ENCODE measurements at places on chromosomes 4 and X. TPM values are rescaled to one million over a fixed set of nuclear protein-coding genes. Genes with fewer than 3 reads are reported as not detected.

DNA sequence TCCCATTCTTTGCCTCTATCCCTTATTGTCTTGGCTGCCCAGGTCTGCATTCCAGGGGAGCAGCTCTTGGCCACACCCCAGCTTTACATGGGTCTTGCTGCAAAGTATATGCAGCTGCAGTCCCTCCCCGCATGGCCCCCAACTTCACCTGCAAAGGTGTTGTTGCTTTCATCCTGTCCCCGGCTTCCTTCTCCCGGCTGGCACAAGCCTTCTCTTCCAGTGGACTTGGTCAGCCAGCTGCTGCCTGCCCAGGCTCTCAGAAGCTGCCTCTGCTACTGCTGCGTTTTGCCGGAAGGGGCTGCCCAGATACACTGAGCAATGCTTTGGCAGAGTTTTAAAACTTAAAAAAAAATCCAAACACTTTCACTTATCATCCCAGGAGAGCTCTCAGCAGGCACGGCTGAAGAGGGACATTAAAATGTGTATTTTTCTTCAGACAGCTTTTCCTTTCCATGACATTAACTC lies 121.2 kb upstream of the PDLIM3 start:
- DNase-seq = no peak
- no peaks in the 10 kb centered on the region for H3K36me3 ChIP-seq
- no peak overlapping the region for H3K4me3 ChIP-seq
- no peaks in the 10 kb centered on the region for H3K4me1 ChIP-seq
- H3K27me3 ChIP-seq = no peaks in the 10 kb centered on the region

GRCh38 chrX:118116713-118117550 lies at the start of gene KLHL13:
TSS of gene KLHL13 (minus strand) at chrX:118116810. CDS start at chrX:118028473, 88,337 bp downstream.
- peak within 1 kb of the TSS; percentile 65 for H3K4me3 ChIP-seq
- H3K27me3 ChIP-seq = no peaks in the 10 kb centered on the region
- DNase-seq = peak; percentile 57
- H3K36me3 ChIP-seq = no peaks in the 10 kb centered on the region
- no peaks in the 10 kb centered on the region for H3K4me1 ChIP-seq

- DNase-seq = no peak
- no peaks in the 10 kb centered on the region for H3K27me3 ChIP-seq
- H3K4me3 ChIP-seq = no peak overlapping the region
- H3K27ac ChIP-seq = no peak overlapping the region
- no peaks in the 10 kb centered on the region for H3K4me1 ChIP-seq
These were observed 97.6 kb downstream of the AKAP4 start for GRCh38 chrX:50103176-50103575.

GRCh38 chr4:56671860-56672259 lies 9.2 kb downstream of the HOPX start:
- no peaks in the 10 kb centered on the region for H3K27me3 ChIP-seq
- H3K4me3 ChIP-seq = no peak overlapping the region
- no peaks in the 10 kb centered on the region for H3K4me1 ChIP-seq
- DNase-seq = no peak
- H3K27ac ChIP-seq = no peak overlapping the region
- no peaks in the 10 kb centered on the region for H3K36me3 ChIP-seq

DNA sequence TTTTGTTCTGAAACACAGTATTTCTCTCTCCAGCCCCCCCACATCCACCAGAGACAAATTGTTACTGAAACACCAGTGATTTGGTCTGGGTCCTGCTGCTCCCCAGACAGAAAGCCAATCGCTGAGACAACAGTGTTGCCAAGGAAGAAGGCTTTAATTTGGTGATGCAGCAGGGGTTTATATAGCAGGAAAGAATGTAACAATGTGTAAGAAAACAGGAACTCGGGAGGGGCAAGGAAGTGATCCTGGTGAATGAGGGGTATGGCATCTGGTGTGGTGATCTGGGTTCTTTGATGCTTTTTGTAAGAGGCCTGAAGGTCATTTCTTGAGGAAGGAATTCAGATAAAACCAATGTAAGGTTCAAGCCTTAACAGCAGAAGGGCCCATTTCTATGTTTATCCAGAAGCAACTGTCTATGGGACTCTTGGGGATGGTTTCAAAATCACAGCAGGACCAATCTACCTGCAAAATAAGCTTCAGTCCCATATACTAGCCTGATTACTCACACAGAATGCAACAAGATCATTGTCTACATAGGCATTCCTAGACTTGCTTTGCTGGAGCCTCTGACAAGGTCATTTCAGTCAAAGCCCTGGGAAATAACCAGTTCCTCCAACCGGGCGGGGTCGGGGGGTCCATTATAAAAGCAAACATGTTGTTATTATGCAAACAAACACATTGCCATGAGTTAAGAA lies 445.2 kb upstream of the ZFP42 start:
- no peak overlapping the region for H3K4me3 ChIP-seq
- H3K27ac ChIP-seq = no peak overlapping the region
- no peaks in the 10 kb centered on the region for H3K4me1 ChIP-seq
- H3K36me3 ChIP-seq = no peaks in the 10 kb centered on the region
- no peak for DNase-seq
- H3K27me3 ChIP-seq = no peaks in the 10 kb centered on the region

DNA sequence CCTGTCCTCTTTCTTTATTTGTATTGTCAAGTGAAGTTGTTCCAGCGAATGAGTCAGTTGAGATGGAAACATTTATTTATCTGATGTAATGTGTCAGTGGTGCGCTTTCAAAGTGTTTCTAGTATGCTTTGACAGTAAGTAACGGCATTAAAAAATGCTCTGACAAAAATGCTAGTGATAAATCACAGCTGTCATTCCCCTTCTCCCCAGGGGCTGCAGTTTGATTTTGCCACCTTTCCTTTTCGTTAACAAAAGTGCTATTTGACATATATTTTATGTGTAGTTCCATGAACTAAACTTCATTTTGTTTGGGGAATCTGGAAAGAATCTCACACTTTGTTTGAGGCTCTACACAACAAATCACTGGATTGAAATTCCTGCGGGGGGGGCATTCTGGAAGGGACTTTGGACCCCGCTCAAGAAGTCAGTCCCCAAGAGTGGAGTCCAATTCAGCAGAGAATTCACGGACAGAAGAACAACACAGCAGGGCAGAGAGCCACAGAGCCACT lies 7.6 kb upstream of the TBC1D19 start:
- no peak overlapping the region for H3K27ac ChIP-seq
- no peak overlapping the region for H3K4me3 ChIP-seq
- H3K36me3 ChIP-seq = no peaks in the 10 kb centered on the region
- H3K27me3 ChIP-seq = no peaks in the 10 kb centered on the region

GRCh38 chr4:26701786-26702227 lies 117.9 kb downstream of the TBC1D19 start:
- H3K4me1 ChIP-seq = no peaks in the 10 kb centered on the region
- DNase-seq = no peak
- H3K36me3 ChIP-seq = no peaks in the 10 kb centered on the region
- H3K4me3 ChIP-seq = no peak overlapping the region
- H3K27me3 ChIP-seq = no peaks in the 10 kb centered on the region
- H3K27ac ChIP-seq = no peak overlapping the region

DNA sequence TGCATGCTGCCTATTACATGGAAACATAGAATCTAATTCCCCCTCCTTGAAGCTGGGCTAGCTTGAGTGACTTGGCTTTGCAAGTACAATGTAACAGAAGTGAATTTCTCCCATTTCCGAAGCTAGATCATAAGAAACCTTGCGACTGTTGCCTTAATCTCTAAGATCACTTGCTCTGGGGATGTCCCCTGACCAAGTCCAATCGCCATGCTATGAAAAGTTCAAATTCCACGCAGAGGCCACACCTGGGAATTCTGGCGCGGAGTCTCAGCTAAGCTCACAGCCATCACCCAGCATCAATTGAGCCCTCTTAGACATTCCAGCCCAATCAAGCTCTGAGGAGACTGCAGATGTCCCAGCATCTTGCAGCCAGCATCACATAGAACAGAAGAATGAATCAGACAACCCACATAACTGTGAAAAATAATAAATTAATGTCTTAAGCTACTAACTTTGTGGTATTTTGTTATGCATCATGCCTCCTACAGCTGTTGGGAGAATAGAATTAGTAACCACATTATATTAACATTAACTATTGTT lies 27.0 kb downstream of the GPM6A start:
- no peaks in the 10 kb centered on the region for H3K36me3 ChIP-seq
- no peak overlapping the region for H3K4me3 ChIP-seq
- no peaks in the 10 kb centered on the region for H3K27me3 ChIP-seq
- DNase-seq = no peak
- H3K27ac ChIP-seq = no peak overlapping the region
- H3K4me1 ChIP-seq = no peaks in the 10 kb centered on the region

DNA sequence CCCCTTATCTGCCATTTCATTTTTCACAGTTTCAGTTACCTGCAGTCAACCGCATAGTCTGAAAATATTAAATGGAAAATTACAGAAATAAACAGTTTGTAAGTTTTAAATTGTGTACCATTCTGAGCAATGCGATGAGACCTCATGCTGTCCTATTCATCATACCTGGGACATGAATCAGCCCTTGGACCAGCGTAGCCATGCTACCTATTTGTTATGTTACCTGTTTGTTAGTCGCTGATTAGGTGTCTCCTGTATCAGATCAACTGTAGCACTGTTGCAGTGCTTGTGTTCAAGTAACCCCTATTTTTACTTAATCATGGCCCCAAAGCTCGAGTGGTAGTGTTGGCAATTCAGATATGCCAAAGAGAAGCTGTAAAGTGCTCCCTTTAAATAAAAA lies 492.2 kb upstream of the AADAT start:
- DNase-seq = no peak
- H3K27ac ChIP-seq = no peak overlapping the region
- H3K27me3 ChIP-seq = no peaks in the 10 kb centered on the region

- no peaks in the 10 kb centered on the region for H3K27me3 ChIP-seq
- H3K27ac ChIP-seq = no peak overlapping the region
- H3K36me3 ChIP-seq = no peaks in the 10 kb centered on the region
- H3K4me3 ChIP-seq = no peak overlapping the region
- no peaks in the 10 kb centered on the region for H3K4me1 ChIP-seq
These were observed 254.4 kb upstream of the PGRMC2 start for GRCh38 chr4:128542047-128542446.

GRCh38 chr4:86744570-86744969 lies 104.6 kb downstream of the SLC10A6 start:
- H3K27ac ChIP-seq = no peak overlapping the region
- H3K4me1 ChIP-seq = no peaks in the 10 kb centered on the region
- no peaks in the 10 kb centered on the region for H3K36me3 ChIP-seq
- DNase-seq = no peak

GRCh38 chrX:130118441-130119311 lies 8.4 kb upstream of the ELF4 start:
- no peak overlapping the region for H3K4me3 ChIP-seq
- peak overlapping the region; percentile 43 for H3K27ac ChIP-seq
- no peaks in the 10 kb centered on the region for H3K36me3 ChIP-seq
- DNase-seq = no peak

- H3K4me3 ChIP-seq = no peak overlapping the region
- no peaks in the 10 kb centered on the region for H3K36me3 ChIP-seq
- DNase-seq = no peak
- H3K4me1 ChIP-seq = no peaks in the 10 kb centered on the region
- H3K27ac ChIP-seq = peak overlapping the region; percentile 57
- H3K27me3 ChIP-seq = no peaks in the 10 kb centered on the region
These were observed 125.3 kb upstream of the LNX1 start for GRCh38 chr4:53716471-53717063.

- DNase-seq = peak; percentile 38
- no peak overlapping the region for H3K4me3 ChIP-seq
- no peaks in the 10 kb centered on the region for H3K36me3 ChIP-seq
These were observed 104.4 kb upstream of the ARHGAP24 start for GRCh38 chr4:85370400-85371032.

GRCh38 chr4:145921231-145921630 lies 17.4 kb downstream of the ZNF827 start:
- no peaks in the 10 kb centered on the region for H3K36me3 ChIP-seq
- no peak for DNase-seq
- no peaks in the 10 kb centered on the region for H3K4me1 ChIP-seq

- H3K27me3 ChIP-seq = no peaks in the 10 kb centered on the region
- no peaks in the 10 kb centered on the region for H3K4me1 ChIP-seq
- peak overlapping the region; percentile 41 for H3K4me3 ChIP-seq
These were observed 7.2 kb upstream of the MAGIX start for GRCh38 chrX:49155243-49155899.

DNA sequence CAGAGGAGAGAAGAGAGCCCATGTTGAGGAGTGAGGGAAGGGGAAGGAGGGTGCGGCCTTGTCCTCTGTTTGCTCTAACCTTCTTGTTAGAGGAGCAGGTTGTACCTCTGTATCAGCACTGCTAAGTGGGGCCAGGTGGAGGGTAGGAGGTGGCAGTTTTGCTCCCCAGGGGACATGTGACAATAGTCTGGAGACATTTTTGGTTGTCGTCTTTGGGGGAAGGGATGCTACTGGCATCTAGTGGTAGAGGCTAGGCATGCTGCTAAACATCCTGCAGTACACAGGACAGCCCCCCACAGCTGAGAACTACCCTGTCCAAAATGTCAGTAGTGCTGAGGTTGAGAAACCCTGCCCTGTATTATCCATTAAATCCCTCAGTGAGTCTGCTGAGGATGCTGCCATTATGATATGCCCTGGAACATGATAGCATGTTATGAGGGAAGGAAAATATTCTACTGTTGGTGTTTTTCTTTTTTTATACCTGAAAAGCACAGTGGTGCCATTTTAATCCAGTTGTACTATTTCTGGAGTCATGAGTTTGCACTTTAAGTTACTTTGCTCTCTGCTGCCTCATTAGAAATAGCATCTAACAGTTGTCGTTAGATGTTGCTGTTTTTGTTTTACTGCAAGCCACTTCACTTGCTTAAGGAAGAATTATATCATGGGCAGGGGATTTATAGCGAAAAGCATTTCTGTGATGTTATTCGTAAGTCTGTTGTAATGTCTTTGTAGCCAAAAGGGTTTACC lies 90.6 kb downstream of the LRP2BP start:
- no peak overlapping the region for H3K4me3 ChIP-seq
- H3K27ac ChIP-seq = no peak overlapping the region
- no peaks in the 10 kb centered on the region for H3K36me3 ChIP-seq
- peaks cover 12% of the 10 kb centered on the region for H3K4me1 ChIP-seq

Gene PDZD11
- 32.6 TPM for total RNA-seq

Gene PCDH18
- total RNA-seq = 6.3 TPM

Gene NAA11
- total RNA-seq = not detected

Gene HSFX3
- not detected for total RNA-seq

Data from Peyer's patch (tissue), 4 donors.